Skeletal muscle cell (primary cell): ENCODE measurements at places on chromosomes 2 and 18.

- no peak for DNase-seq
Measured at GRCh38 chr18:71398531-71398930, 1109.7 kb downstream of the SOCS6 start.

GRCh38 chr2:226447338-226448300, 352.0 kb downstream of the IRS1 start:
- DNase-seq: peak; percentile 51

GRCh38 chr2:203988500-203989260, 52.1 kb downstream of the ICOS start:
- DNase-seq: no peak

- peak; percentile 69 for DNase-seq
Measured at GRCh38 chr2:159076241-159076640, 107.8 kb downstream of the TANC1 start.

- no peak for DNase-seq
Measured at GRCh38 chr2:65291216-65292105, 63.8 kb downstream of the ACTR2 start.

- DNase-seq: no peak
Measured at GRCh38 chr18:8959551-8960135, 142.9 kb upstream of the NDUFV2 start.

DNA sequence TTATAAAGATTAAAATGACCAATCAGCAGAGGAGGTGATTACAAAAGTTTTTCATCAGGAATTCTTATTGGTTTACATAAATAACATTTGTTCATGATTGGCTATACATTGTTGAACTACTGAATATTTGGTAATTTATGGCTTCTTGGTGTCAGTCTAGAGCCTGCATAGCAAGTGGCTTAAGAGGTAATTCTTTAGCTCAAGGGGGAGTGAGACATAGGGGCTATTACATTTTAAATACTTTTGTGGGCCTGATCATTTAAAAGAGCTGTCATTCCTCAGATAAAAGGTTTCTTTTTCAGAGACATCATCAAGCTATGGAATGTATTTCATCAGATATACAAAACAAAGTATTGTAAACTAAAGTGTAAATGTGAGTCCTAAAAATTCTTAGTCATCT, 373.8 kb downstream of the EPHA4 start:
- DNase-seq: no peak

DNA sequence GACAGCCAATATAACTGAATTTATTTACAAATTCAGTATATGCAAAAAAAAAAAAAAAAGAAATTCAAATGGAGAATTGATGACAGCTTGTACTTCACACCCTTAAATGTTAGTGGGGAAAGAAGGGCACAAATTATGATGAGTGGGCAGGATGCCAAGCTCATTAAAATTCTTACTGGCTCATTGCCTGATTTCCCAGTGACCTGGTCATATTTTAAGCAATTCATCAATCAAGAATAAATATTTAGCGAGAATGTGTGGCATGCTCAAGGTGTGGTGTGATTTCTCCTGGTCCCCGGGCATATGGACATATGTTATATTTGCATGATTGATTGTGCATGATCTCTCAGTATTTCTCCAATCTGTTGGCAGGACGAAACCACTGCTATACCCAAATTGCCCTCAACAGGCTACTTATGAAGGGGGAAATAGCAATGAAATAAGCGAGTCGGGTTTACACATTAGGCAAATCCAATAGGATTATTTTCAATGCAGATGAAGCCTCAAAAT, 883.0 kb downstream of the LRRTM4 start:
- DNase-seq: no peak

DNA sequence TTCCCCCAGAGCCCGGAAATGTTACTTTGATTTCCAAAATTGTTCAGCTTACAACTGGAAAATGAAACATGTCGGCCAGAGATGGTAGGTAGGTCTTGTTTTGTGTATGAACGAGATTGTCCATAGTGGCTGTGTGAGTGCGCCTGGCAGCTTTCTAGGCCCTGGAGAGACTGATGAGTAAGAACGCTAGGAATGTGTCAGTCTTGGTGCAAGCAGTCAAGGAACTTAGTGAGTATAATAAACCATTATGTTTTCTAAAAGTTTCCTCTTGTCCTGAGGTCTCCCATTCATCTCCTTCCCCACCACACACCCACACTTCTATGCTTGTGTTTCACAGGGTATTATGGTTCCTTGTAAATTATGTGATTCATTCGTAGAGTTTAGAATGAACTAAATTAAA, 234.2 kb downstream of the CDH2 start:
- no peak for DNase-seq

DNA sequence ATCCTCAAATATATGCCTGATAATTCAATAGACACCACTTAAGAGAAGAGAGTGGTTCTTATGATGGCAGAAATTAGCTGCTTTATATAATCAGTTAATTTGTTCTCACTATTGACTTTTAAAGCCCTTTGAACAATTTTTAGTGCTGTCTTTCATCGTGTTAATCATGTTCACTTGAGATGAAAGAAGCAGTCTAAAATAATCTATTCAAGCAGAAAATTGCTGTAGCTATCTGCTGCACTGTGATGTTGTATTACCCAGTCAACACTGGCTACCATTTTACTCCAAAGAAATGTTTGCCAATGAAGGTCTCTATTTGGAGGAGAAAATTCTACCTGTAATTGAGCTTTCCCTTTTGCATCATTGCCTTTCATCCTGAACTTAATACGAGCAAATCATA, 459.8 kb upstream of the FSIP2 start:
- DNase-seq: no peak

GRCh38 chr2:162256591-162256991, 13.3 kb upstream of the FAP start:
- DNase-seq: no peak

- DNase-seq: no peak
Measured at GRCh38 chr2:152759290-152760072, 41.1 kb downstream of the ARL6IP6 start.

GRCh38 chr18:11148680-11149440, 509 bp downstream of the PIEZO2 start:
- no peak for DNase-seq

GRCh38 chr2:69576880-69577279, 66.7 kb downstream of the AAK1 start:
- no peak for DNase-seq

- DNase-seq: peak; percentile 64
Measured at GRCh38 chr2:69138247-69138772, 125.3 kb downstream of the ANTXR1 start.

DNA sequence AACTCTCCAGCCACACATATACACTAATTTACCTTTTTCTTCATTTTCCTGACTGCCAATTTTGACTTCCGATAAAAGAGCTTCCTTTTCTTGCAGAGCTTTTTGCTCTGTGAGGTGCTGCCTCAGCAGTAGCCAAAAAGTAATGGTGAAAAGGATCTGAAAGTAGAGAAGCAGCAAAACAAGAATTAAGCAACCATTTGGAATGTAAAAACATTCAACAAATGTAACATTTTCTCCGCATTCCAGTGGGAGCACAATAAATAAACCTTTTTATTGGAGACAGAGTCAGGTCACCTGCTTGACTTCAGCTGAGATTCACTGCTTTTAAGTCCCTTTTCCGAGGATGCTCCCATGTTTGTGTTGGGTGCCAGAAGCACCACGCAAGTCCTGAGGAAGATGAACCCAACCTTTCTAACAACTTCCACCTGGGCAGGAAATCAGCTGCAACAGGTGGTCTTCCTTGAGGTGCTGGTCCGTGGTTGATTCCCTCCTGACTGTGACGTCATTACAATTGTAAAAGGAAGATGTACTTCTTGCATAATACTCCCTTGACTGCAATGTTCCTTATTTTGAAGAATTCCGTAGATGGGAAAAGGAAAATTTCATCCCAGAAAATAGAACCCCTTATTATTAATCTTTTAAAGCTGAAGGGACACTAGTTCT, 265.5 kb downstream of the NAPG start:
- DNase-seq: no peak

GRCh38 chr18:10508591-10508990, 17.2 kb upstream of the NAPG start:
- no peak for DNase-seq

DNA sequence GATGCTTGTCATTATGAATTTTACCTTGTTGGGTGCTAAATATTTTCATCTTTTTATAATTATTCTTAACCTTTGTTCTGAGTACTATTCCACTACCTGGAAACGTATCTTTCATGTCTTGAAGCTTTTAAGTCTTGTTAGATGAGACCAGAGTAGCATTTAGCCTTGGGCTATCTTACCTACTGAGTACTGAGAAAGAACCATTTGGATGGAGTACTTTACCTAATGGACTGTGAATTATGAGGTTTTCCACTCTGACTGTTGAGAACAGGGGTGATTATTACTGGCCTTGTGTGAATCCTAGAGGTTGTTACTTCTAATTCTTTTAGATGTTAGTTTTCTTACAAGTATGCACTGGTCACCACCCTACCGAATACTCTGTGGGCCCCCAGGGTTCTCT, 63.5 kb downstream of the CCDC102B start:
- DNase-seq: no peak

DNA sequence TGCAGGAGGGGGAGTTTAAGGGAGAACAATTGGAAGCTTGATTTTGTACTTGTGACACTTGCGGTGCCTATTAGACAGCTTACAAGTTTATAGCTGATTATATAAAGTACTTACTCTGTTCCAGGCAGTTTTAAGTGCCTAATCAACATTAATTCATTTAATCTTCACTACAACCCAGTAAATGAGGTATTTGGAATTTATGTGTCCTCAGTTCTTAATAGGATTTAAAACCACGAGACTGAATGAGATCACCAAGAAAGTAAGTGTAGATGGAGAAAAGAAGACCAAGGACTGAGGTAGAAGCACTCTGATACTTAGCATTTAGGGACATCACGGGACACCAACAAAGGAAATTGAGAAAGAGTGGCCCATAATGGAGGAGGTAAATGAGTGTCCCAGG, 49.8 kb downstream of the ZC3H15 start:
- DNase-seq: no peak

- DNase-seq: no peak
Measured at GRCh38 chr2:175205523-175205922, 24.0 kb upstream of the ATP5MC3 start.

- no peak for DNase-seq
Measured at GRCh38 chr2:24885221-24886125, 34.6 kb downstream of the ADCY3 start.

DNA sequence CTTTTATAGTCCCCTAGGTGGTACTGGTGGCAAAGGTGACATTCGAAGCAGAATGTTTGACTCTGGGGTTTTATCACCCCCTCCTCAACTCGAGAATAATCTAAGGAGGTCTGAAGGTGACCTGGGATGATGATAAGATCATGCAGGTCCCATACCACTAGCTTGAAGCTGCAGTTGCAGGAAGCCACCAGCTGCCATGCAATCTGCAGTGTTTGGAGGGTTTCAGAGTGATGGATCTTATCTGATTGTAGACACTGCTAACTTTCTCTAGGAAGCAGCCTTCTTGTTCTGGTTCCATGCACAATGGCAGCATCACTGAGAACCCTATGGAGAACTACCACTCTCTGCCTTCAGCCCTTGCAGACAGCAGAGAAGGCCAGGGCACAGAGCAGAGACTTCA, 59.4 kb upstream of the LRPPRC start:
- no peak for DNase-seq

DNA sequence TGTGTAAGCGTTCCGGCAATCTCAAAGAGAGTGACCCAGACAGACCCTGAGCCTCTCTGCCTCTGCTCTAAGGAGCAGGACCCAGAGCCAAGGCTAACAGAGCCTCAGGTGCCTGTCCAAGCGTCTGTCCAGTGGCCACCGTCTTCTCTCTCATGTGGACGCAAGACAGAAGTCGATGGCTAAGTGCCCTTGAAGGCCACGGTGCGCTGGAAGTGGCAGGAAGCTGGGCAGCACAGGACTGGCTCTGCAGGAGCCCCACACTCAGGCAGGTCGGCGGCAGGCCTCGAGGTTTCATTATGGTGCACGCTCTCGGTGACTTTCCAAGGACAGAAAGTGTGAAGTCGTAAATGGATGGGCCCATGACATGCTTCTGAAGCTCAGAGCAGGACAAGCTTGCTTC, 49.1 kb downstream of the HDAC4 start:
- no peak for DNase-seq

GRCh38 chr2:71576541-71576940, 123.2 kb downstream of the DYSF start:
- no peak for DNase-seq
